ENCODE measurements at places on chromosomes 11 and 22.

GRCh38 chr11:57618438-57618837 lies 21.0 kb downstream of the SERPING1 start:
- no peak for DNase-seq

GRCh38 chr22:21623648-21623970 lies 6.2 kb downstream of the YDJC start:
- DNase-seq, result no peak

DNA sequence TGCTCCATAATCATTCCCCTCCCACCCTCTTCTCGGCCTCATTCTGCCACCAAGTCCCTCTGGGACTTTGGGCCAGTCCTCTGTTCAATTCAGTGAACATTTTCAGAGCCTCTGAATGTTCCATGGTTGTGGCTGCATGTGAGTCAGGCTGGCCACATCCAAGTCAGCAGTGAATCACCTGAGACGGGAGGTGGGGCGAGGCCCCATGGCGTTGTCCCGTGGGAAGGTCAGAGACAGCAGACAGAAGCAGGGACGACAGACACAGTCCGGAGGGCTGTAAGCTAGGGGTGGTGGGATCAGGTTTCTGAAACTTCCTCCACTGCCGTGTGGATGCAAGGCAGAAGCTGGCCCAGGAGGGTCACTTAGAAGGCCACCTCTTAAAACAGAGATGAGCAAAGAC lies 324.8 kb downstream of the MN1 start:
- no peak for DNase-seq

GRCh38 chr11:96082002-96082899 lies 158.3 kb upstream of the MTMR2 start:
- no peak for DNase-seq

DNA sequence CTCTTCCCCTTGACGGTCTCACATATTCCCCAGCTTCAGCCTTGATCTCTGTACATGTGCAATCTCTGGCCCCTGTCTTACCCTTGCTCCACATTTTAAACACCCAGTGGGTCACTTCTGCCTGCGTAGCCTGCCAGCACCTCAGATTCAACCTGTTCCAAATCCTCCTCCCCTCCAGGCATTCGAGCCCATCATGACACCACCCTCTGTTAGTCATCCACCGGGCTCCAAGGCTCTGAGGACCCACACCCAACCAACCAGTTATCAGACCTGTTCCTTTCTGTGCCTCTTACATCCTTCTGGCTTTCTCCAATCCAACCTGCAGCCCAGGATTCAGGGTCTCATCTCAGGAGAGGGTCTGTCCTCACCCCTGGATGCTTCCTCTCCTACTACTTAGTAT lies 119.8 kb upstream of the TBCEL start:
- no peak for DNase-seq

DNA sequence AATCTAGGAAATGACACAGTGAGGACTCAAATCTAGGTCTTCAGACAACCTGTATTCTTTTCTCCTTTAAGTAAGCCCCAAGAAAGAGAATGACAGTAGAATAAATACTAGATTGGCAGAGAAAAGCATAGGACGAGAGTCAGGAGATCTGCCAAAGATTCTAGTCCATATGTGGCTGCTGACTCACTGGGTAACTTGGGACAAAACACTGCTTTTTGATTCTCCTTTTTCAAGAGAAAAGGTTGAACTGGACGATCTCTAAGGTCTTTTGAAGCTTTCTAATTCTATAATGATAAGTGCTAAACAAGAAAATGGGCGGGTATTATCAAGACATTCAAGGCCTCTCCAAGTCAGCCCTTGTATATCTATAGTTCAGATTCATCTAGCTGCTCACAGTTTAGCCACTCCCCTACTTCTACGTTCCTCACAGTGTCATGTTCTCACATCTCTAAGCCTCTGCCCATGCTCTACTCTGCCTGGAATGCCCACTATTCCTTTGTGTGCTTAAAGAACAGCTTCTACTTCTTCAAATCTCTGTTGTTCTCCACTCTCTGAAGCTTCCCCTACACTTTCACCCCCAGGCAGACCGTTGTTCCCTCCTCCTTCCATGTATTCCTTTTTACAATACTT lies 53.0 kb downstream of the RELT start:
- DNase-seq, result no peak
